CD4-positive, alpha-beta memory T cell (primary cell): ENCODE measurements at places on chromosomes 5 and 9. TPM values are rescaled to one million over a fixed set of nuclear protein-coding genes. Genes with fewer than 3 reads are reported as not detected.

The BRD3OS gene
- 21.5 TPM for total RNA-seq

GRCh38 chr5:29099585-29099984 is 2061.2 kb upstream of the CDH9 start:
- DNase-seq = no peak

DNA sequence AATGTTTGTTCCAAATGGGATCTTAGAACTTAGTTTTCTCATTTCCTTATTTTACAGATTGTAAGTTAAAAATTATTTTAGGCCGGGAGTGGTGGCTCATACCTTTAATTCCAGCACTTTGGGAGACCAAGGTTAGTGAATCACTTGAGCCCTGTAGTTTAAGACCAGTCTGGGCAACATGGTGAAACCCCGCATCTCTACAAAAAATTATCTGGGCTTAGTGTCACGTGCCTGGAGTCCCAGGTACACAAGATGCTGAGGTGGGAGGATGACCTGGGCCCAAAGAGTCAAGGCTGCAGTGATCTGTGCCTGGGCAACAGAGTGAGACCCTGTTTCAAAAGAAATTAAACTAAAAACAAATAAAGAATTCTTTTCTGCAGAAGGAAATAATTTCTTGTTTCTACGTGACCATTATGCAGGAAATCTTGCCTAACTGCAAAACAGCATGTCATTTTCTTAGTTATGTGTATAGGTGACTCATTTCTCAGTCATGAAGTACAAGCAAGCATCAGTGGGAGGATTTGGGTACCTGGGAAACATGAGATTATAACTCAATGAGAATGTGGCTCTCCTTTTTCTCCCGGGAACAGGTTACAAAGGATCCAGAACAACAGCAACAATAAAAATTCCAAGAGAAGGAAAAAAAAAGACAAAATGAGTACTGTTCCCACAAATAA is 375.1 kb upstream of the ST8SIA4 start:
- DNase-seq = no peak

- no peak for DNase-seq
These were observed 182.8 kb upstream of the GDNF start for GRCh38 chr5:38022631-38023030.

The SIT1 gene
- 70.2 TPM for total RNA-seq

The GKAP1 gene
- 12.2 TPM for total RNA-seq

DNA sequence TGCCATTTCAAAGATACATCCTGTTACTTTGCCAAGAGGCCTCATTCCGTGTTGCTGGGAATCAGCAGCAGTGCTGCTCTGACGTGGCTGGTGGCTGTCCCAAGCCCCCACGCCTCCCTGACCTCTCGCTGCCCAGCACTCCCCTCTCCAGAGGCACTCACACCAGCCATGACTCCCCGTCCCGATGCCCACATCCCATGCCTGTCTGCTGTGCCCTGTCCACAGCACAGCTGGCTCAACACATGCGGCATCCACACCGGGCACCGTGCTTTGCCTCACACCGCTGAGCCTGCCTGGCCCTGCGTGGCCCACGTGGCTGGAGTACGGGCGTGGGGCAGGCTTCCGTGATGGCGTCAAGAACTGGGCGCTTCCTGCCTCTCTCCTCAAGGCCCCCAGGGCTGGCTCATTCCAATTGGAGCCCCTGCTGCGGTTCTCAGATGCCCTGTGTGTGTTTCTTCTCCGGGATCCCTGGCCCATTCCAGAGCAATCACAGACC is 7.8 kb upstream of the LCN1 start:
- DNase-seq = no peak

- DNase-seq = no peak
These were observed 8.0 kb downstream of the DMXL1 start for GRCh38 chr5:119078861-119079260.

- DNase-seq = no peak
These were observed 401.1 kb upstream of the RGMB start for GRCh38 chr5:98372351-98372750.

DNA sequence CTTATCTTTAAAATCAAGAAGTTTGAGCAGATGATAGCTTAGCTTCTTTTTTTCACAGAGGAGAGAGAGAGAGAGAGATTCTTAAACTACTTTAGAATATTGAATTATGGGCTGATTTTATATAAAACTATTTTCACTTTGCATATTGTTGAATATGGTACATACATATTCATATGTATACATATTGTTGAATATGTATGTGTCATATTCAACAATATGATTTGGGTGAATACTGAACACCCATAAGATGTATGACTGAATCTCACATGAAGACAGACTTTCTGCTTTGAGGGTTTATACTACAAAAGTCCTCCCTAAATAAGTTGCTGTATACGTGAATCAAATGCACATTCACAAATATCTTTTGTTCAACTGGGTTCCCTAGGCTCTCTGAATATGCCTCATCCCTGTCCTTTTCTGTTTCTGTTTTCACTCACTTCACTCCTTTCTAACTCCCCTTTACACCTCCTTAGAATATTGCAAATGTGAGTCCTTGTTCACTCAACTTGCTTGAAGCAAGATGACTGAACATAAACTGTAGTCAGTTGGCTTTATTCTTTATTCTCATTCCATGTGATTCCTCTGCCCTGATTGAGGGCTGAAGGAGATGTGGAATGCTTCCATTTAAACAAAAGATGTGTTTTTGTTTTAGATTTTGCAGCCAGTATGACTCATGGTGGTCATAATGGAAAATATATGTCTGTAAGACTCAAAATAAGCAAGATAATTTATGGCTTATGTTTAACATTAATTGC is 225.4 kb upstream of the DAB2 start:
- DNase-seq = no peak

DNA sequence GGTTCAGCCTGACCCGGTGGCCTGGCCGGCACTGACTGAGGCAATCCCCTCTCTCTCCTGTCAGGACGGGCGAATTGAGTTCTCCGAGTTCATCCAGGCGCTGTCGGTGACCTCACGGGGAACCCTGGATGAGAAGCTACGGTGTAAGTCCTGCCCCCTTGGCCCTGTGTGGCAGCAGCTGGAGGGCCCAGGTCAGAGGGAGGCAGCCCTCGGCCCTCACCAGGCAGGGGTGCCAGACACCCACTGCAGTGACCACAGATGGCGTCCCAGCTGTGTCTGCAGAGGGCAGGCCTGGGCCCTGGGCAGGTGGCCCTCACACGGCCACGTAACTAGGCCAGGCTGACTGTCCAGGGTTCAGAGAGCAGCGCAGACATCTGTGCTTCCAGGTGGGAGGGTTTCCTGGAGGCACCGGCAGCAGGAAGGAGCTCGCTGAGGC is 45.9 kb upstream of the HMCN2 start:
- DNase-seq = no peak

The TAS2R1 gene
- not detected for total RNA-seq

GRCh38 chr9:114687034-114687433 is 5.0 kb upstream of the TEX48 start:
- DNase-seq = no peak

The C1QTNF2 gene
- total RNA-seq = not detected

DNA sequence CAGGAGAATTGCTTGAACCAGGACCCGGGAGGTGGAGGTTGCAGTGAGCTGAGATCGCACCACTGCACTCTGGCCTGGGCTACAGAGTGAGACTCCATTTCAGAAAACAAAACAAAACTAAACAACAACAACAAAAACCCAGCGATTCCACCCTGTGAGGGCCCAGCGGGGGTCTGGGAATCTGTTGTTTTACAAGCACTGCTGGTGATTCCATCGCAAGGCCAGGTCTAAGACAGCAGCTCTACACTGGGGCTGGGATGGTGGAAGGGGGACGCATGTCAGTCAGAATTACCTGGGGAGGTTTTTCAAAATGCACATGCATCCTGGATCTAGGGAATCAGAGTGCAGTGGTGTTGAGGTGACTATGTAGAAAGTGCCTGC is 90.9 kb downstream of the ANKRD55 start:
- no peak for DNase-seq

GRCh38 chr9:109442716-109443115 is 55.4 kb downstream of the PTPN3 start:
- no peak for DNase-seq

DNA sequence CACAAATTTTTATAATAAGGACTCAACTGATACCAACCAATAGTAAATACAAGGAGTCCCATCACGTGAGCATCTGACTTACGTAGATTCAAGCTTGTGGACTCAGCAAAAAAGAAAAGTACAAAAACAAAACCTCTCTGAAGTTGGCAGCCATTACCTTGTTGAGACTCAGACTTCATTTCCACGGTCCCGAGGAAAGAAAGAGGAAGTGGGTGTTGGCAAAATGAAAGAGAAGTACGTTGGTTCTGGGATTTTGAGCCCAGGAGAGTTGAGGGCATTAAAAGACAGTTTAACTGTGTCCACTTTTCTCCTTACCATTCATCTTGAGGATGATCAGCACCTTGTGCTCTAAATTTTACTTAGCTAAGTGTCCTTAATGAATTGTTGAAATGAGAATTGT is 26.7 kb downstream of the NCBP1 start:
- no peak for DNase-seq

- DNase-seq = no peak
These were observed 37.8 kb upstream of the CRB2 start for GRCh38 chr9:123318202-123318601.

DNA sequence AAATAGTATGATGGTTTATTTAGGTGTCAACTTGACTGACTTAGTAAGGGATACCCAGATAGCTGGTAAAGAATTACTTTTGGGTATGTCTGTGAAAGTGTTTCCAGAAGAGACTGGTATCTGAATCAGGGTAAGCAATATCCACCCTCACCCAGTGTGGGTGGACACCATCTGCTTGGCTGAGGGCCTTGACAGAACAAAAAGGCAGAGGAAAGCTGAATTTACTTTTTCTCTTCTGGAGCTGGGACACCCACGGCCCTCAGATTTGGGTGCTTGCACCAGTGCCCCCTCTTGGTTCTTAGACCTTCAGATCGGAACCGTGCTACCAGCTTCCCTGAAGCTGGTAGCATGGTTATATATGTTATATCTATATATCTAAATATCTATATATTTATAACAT is 489.5 kb upstream of the MPDZ start:
- no peak for DNase-seq

- no peak for DNase-seq
These were observed 9.0 kb downstream of the GPX3 start for GRCh38 chr5:151029179-151030055.

- no peak for DNase-seq
These were observed 12.3 kb upstream of the MTMR12 start for GRCh38 chr5:32325062-32325461.

DNA sequence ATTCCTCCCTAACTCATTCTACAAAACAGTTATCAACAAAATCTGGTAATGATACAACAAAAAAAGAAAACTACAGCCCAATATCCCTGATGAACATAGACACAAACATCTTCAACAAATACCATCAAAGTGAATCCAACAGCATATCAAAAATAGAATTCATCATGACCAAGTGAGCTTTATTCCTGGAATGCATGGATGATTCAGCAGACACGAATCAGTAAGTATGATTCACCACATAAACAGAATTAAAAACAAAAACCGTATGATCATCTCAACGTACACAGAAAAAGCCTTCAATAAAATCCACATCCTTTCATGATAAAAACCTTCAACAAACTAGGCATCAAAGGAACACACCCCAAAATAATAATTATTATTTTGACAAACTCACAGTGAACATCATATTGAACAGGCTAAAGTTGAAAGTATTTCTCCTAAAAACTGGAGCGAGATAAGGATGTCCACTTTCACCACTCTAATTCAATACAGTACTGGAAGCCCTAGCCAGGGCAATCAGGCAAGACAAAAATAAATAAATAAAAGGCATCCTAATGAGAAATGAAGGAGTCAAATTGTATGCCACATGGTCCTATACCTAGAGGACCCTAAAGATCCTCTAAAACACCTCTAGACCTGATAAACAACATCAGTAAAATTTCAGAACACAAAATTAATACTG is 305.1 kb upstream of the RGMB start:
- no peak for DNase-seq

DNA sequence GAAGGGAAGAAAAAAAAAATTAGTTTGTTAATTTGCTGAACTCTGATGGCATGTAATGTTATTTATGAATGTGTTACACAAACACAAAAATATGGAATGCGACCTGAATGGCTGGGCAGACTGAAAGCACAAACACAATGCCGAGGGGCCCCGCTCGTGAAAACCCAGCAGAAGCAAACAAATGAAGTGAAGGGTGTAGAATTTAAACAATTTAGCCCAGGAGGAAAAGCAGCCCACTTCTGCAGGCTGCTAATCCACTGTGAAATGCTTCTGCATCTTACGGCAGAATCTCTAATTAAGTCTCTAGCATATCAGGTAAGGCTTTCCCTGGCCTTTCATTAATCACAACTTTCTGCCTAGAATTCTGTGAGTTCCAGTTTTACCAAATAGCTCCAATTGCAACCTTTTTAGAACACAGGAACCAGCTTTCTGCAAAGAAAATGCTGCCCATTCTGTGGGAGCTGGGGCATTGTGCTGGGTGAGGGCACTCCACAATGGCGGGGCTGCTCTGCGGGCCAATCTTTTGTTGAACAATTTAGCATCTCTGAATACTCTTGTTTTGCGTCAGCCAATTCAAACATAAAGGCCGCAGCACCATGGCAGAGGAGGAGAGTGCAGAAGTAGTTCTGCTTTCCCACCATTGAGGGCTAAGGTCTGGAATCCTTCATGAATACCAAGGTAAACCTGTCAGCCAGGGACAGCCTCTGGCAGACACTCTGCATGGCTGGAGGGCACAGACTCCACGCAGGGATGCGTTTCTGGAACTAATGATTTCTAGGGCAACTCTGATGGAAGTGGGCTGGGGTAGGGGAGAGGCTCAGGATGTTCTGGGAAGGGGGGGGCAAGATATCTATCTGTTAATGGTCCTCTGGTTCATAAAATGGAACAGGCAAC is 66.4 kb downstream of the PTCH1 start:
- no peak for DNase-seq

The IFNA1 gene
- not detected for total RNA-seq

- DNase-seq = no peak
These were observed 75.0 kb upstream of the RAD23B start for GRCh38 chr9:107208121-107208520.

- DNase-seq = no peak
These were observed 497.3 kb upstream of the WWC1 start for GRCh38 chr5:167794121-167794520.

The CLIC3 gene
- total RNA-seq = 3.1 TPM

GRCh38 chr5:116569999-116570398 is 4.6 kb downstream of the SEMA6A start:
- no peak for DNase-seq

The ENDOG gene
- 19.7 TPM for total RNA-seq

DNA sequence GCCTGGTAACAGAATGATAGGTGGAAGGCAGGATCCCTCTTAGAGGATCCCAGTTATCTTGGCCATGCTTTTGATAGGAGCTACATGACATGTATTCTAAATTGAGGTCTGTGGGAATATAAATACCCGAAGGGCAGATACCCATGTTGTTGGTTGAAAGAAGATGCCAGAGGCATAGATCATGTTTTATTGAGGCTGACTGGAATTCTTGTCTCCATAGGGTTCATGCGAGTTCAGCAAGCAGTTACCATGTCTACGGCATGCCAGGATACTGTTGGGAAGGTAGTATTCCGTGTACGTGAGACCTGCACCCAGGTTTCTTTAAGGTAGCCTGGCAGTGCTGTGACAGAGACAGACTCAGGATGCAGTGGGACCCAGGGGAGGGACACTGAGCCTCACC is 230.7 kb downstream of the NR3C1 start:
- DNase-seq = no peak
